Stimulated activated CD8-positive, alpha-beta memory T cell treated with anti-CD3 and anti-CD28 coated beads, Interleukin-4, amount 100 ng/mL, for 4 hours (primary cell): ENCODE measurements at places on chromosomes 5 and 9.

DNA sequence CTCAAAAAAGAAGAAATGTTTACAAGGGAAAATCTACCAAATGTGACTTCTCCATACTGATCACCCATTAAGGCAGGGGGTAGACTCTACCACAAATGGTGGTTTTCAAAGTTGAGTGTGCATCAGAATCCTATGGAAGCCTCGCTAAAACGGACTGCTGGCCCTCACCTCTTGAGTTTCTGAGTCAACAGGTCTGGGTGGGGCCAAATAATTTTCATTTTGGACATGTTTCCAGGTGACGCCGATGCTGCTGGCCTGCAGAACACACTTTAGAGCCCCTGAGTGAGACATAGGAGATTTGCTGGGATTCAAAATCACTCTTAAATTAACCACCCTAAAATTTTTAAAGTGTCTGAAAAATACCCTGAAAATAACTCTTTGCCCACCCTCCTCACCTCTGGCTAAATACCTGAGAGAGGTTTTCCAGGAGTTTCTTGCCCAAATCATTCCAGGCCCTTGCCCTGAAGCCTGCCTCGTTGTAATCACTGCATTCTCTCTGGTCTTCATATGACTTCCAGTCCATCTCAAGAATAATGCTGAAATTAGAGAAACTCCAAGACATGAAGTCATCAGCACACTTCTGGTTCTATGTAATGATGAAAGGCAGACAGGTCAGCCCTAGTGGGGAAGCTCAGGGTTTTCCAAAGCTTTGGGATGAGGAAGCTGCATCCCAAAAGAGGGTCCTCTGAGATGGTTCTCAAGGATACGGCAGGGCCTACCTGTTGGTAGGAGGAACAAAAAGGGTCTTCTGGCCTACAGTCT lies 18.2 kb downstream of the C9orf152 start:
- no peak for DNase-seq

DNA sequence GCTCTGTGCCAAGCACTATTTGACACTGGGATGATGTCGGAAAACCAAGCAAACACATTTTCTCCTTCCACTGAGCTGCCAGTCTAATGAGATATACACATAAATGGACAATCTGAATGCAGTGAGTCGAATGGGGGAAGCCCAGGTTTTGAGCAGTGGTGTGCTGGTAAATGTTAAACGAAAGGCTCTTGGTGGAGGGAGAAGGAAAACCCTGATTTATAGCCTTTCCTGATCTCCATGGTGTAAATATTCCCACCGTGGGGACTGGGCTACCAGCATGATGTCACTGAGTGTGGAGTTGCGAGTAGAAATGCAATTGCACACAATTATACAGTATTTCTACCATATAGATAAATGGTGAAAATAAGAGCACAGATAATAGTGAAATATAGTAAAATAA lies 5.0 kb upstream of the GSN start:
- no peak for DNase-seq

GRCh38 chr5:99191206-99191745 lies 262.5 kb upstream of the CHD1 start:
- DNase-seq: no peak

GRCh38 chr9:77417566-77417965 lies 230.6 kb downstream of the GNA14 start:
- no peak for DNase-seq

DNA sequence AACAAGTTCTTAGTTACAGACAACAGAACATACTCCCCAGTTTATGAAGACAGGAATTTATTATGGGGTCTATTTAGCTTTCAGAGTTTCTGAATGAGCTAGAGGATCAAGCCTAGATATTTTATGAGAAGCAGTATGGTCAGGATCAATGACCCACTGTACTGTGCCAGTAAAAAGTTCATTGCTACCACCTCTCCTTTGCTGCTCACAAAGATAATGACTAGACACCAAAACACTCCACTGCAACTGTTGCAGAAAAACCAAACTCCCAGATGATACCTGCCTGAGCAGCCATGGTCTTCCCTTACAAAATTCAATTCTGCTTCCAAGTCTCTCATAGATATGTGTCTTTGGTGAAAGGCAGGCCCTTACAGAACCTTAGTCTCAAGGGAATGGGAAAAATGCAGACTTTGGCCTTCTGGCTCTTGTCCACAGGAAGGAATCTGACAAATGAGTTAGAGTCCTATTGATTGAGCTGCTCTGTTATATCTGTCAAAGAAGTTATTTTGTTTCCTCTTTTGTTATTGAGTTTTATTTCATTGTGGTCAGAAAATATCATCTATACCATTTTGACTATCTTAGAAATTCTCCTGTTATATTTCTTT lies 74.7 kb upstream of the RASGRF2 start:
- no peak for DNase-seq

DNA sequence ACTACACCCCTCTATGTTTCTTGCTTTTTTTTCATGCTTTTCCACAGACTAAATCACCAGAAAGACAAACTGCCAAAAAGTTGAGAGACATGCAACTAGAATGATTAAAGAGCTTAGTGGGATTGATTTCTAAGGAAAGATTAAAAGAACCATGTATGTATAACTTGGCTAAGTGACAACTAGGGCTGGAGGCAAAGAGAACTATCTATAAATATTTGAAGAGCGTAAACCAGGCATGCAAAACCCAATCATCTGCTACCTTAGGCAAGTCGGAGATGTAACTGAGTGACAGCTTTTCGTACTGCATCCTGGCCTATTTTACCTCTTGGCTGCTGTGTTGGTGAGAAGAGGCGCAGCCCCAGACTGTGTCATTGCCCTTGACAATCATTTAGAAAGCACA lies 121.0 kb upstream of the TLX3 start:
- DNase-seq: no peak
